ENCODE measurements at places on chromosomes 5 and 9.

GRCh38 chr9:29069376-29069775 is 1496.1 kb upstream of the C9orf72 start:
- no peak for DNase-seq

DNA sequence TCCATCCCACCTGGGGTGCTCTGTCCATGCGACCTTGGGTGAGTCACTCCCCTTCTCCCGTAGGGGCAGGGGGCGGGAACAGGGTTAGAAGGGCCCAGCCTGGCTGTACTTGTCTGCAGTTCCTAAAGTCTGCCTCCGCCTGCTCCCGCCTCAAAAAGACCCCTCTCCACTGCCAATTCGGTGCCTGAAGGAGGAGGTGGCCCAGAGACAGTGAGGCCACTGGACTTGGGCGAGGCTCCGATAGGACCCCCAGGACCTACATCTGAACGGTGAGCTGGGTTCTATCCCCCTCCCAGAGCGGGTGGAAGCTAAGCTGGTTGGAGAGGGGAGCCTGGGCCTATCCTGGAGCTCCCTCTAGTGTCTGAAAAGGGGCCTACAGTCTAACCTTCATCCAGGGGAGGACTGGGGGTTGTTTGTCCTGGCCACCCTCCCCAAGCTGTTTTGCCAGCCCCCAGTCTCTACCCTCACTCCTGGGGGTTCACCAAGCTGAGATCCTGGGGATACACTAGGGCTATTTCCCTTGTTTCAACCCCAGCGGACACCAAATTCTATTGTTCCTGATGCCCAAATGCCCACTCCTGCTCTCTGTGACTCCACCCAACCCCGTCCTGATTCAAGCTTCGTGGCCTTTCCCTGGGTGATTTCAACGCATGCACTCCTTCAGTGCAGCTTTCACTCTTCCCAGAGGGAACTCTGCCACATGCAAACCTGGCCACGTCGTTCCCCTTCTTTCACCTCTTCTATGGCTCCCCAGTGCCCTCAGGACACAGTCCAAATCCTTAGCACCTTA is 6.1 kb upstream of the CRB2 start:
- DNase-seq = no peak

DNA sequence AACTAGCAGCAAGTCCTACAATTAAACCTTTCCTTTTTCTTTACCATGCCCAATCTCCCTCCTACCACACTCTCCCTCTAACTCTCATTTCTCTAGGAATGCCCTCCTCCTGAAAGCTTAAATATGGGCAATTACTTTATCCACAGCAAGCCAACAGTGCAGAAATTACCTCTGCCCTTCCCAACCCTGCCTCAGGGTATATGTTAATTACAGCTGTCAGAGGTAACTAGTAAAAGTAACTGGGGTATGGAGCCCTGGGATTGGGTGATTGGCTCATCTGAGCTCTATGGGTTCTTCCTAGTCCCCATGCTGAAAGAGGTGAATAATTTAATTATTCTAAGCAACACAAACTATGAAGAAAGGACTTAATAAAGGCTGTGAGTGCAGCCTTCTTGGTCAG is 478.9 kb upstream of the NMUR2 start:
- DNase-seq = no peak

- DNase-seq = no peak
Observed at GRCh38 chr9:125147401-125147951, 4.1 kb upstream of the SCAI start.

DNA sequence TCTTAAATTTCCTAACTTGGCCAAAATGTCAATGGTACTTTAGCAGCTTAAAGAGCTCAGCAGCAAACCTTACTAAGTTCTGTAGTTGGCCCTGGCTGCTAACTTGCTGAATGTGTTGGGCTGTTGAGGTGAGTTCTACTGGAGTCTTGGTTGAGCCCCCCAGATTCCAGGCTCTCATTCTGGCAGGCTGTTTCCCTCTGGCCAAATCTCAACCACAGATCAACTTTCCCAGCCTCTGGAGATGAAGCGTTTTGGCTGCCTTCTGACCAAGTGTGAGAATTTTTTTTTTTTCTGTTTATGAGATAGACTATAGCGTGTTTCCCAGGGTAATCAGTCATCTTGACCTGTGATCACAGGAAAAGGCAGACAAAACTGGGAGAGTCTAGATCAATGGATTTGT is 343.7 kb downstream of the EBF1 start:
- DNase-seq = no peak

- DNase-seq = no peak
Observed at GRCh38 chr5:157148734-157149615, 6.3 kb upstream of the MED7 start.

- no peak for DNase-seq
Observed at GRCh38 chr9:134923466-134923865, 5.8 kb upstream of the FCN1 start.

DNA sequence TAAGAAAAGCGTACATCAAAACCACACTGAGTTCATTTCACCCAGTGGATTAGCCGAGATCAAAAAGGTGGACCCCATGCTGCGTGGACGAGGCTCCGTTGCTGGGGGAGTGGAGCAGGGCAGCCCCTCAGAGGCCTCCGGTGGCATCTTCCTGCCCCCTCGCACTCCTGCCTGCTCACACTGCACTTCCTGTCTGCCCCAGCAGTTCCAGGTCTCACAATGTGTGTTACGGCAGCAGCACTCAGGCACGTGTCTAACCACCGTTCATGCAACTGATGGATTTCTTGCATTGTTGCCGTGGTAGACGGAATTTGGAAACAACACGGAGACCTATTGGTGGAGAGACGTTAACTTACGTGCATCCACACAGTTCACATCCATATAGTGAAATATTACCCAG is 196.6 kb upstream of the OTULINL start:
- no peak for DNase-seq

DNA sequence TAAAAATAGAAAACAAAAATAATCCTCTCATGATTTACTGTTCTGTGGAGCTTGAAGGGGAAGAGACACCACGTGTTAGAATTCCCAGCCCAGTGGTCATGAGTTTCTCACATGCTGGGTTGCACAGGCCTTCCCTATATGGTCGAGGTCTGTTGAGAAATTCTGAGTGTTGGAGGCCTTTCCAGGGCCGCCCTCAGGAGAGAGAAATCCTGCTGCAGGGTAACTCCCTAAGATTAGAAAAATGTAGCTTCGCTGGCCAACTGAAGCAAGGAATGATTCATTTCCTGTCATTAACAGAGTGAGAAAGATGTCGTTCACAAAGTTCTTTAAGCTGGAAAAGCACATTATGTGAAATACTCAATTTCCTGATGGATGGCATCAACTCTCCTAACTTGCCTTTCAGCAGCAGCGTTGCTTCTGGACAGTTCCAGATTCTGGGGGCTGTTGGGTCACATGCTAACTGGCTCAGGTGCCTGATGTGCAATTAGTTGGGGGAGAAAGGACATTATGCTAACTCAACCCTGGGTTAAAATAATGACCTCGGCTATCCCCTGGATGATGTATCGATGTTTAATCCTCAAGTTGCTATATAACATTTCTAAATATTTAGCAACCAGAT is 104.8 kb upstream of the CD180 start:
- DNase-seq = peak; percentile 66
